ENCODE measurements at places on chromosomes 6 and 20.

- H3K4me1 ChIP-seq, result no peaks in the 10 kb centered on the region
- H3K27me3 ChIP-seq, result no peaks in the 10 kb centered on the region
- H3K27ac ChIP-seq, result no peak overlapping the region
- no peak for DNase-seq
Observed at GRCh38 chr6:23535101-23535500, 590.9 kb upstream of the NRSN1 start.

DNA sequence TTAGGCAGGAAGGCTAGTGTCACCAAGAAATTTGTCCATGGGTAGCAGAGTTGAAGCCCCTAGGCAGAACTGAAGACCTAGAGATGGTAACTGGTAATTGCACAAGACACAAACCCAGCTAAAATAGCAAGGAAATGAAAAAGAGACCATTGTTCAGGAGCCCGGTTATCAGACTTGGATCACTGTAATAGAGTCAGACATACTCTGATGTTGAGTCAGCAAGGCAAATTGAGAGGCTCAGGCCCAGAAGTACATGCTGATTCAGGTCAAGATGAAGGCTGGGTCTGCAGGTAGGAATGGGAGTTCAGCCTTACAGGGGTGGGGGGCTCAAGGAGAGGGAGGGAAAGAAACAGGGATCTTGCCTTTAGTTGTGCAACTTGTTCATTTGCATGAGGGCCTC is 6.5 kb upstream of the TMEM242 start:
- no peaks in the 10 kb centered on the region for H3K36me3 ChIP-seq
- no peak overlapping the region for H3K27ac ChIP-seq
- DNase-seq, result no peak
- H3K4me1 ChIP-seq, result no peaks in the 10 kb centered on the region
- H3K27me3 ChIP-seq, result peaks cover 16% of the 10 kb centered on the region

DNA sequence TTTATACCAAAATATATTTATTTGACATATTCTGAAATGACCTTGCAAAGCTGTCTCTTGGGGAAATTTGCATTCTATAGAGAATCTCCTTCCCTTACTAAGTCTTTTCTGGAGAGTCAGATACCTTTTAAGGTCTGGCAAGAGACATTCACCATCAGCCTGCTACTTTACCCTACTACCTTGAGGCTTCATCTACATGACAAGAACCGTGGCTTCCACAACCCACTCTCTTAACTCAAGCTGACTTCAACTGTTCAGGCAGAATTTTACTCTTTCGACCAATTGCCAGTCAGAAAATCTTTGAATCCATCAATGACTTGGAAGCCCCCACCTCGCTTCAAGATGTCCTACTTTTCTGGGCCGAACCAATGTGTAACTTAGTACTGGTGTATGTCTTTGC is 314.2 kb downstream of the LAMA2 start:
- H3K4me3 ChIP-seq, result no peak overlapping the region
- H3K27ac ChIP-seq, result no peak overlapping the region

- no peak overlapping the region for H3K27ac ChIP-seq
- no peaks in the 10 kb centered on the region for H3K36me3 ChIP-seq
- no peaks in the 10 kb centered on the region for H3K27me3 ChIP-seq
- DNase-seq, result no peak
- H3K4me1 ChIP-seq, result peaks cover 5% of the 10 kb centered on the region
- no peak overlapping the region for H3K4me3 ChIP-seq
Observed at GRCh38 chr6:23633996-23634395, 492.0 kb upstream of the NRSN1 start.

DNA sequence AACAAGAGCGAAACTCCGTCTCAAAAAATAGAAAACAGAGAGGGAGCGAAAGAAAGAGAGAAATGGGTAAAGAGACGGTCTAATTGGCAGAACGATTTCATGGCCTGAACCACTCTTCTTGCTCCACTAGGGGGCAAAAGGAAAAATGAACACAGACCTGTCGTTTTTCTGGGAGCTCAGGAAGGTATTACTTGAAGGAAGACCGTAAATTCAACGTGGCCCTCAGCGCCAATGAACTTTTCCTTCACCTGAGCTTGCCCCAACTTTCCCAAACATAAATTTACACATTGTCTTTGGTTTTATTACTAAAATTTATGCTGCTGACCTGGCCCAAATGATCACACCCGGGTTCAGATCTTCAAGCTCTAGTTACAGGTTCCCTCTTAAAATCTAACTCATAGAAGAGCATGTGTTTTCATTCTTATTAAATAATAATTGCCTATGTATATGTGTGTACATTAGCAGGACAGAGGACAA is 67.3 kb downstream of the ATP9A start:
- DNase-seq, result peak; percentile 28
- H3K4me1 ChIP-seq, result peaks cover 29% of the 10 kb centered on the region
- no peaks in the 10 kb centered on the region for H3K36me3 ChIP-seq

- peak overlapping the region; percentile 12 for H3K4me3 ChIP-seq
- DNase-seq, result peak; percentile 33
- H3K36me3 ChIP-seq, result no peaks in the 10 kb centered on the region
Observed at GRCh38 chr20:20743511-20744169, 31.2 kb upstream of the RALGAPA2 start.

GRCh38 chr6:158714706-158715105 is 64.9 kb downstream of the SYTL3 start:
- DNase-seq, result no peak
- H3K4me3 ChIP-seq, result no peak overlapping the region
- H3K27ac ChIP-seq, result no peak overlapping the region
- H3K27me3 ChIP-seq, result no peaks in the 10 kb centered on the region

- no peaks in the 10 kb centered on the region for H3K27me3 ChIP-seq
- no peak overlapping the region for H3K27ac ChIP-seq
- H3K4me1 ChIP-seq, result no peaks in the 10 kb centered on the region
- H3K4me3 ChIP-seq, result no peak overlapping the region
- peaks cover 33% of the 10 kb centered on the region for H3K36me3 ChIP-seq
Observed at GRCh38 chr20:45899046-45899835, 8.1 kb downstream of the CTSA start.

DNA sequence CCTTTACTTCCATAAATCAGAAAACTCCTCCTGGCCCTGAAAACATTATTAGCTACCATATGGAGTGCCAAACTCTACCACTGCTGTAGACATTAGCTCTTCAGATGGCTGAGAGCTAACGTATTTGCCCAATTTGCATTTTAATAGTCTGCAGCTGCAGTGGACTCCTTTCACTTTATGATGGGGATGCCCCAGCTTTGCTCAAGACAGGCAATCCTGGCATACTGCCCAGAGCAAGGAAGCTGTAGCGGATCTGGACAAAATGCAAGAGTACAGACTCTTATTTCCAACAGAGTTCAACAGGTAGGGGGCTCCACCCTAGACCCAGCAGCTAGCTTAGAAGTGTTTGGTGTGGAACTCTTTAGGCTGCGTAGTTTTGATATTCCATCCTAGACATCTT is 246.7 kb downstream of the FOXC1 start:
- DNase-seq, result peak; percentile 71
- H3K4me1 ChIP-seq, result peaks cover 10% of the 10 kb centered on the region
- H3K36me3 ChIP-seq, result no peaks in the 10 kb centered on the region
